ENCODE measurements at places on chromosomes 13 and 19.
A peak's percentile ranks its signal among the peaks of the same experiment; 100 is the strongest.

- peak; percentile 33 for DNase-seq
These were observed 9.2 kb upstream of the ZSCAN22 start for GRCh38 chr19:58317476-58318072.

GRCh38 chr13:61600360-61601033 is 184.8 kb upstream of the PCDH20 start:
- DNase-seq, result no peak

GRCh38 chr13:57582032-57582431 is 49.5 kb upstream of the PCDH17 start:
- DNase-seq, result no peak

DNA sequence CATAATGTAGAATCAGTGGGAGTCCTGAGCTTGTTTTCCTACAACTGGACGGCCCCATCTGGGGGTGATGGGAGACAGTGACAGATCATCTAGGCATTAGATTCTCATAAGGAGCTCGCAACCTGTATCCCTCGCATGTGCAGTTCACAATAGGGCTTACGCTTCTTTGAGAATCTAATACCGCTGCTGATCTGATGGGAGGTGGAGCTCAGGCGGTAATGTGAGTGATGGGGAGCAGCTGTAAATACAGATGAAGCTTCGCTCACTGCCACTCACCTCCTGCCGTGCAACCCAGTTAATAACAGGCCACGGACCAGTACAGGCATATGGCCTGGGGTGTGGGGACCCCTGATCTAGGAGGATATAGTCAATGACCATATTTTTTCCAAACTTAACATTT is 38.8 kb downstream of the RCBTB1 start:
- no peak for DNase-seq

DNA sequence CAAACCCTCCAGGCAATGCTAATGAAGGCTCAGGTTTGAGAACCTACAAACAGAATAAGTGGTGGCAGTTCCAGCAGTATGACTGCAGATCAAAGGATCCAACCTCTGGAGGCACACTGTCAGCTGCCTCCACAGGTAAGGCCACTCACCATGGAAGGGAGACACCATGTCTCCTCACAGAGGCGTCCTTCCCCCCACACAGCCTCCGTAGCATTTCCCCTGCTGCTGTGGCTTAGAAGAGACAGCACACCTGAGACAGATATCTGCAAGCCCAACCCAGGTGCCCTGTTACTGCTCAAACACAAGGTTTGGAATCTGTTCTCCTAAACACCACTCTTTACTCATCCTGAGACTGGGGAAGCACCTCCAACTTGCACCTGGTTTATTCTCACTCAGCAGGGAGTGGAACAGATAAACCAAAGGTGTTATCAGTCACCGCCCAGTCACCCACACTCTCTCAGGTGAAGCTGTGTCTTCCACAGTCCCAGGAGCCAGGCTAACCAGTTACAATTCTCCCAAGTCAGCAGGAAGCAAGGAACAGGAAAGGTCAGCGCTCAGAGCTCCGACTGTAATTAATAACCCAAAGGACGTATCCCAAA is 311.2 kb downstream of the FOXO1 start:
- no peak for DNase-seq

All from umbilical cord (tissue), 2 donors.